Inflammatory macrophage treated with lipopolysaccharide for 4 hours (primary cell): ENCODE measurements at places on chromosomes 2 and 18.
A peak's percentile ranks its signal among the peaks of the same experiment; 100 is the strongest.

GRCh38 chr2:23622966-23623675, 238.1 kb downstream of the KLHL29 start:
- no peak for DNase-seq

DNA sequence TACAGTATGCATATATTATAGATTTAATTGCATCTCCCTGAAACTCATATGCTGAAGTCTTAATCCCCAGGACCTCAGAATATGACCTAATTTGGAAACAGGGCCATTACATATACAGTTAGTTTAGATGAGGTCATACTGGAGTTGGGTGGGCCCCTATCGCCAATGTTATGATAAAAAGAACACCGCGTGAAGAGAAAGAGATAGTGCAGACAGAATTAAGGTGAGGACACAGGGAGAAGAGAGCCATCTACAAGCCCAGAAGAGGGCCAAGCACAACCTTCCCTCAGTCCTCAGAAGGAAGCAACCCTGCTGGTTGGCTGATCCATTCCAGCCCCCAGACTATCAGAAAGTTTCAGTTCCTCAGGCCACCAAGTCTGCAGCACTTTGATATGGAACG, 311.9 kb upstream of the RAB6C start:
- no peak for DNase-seq

DNA sequence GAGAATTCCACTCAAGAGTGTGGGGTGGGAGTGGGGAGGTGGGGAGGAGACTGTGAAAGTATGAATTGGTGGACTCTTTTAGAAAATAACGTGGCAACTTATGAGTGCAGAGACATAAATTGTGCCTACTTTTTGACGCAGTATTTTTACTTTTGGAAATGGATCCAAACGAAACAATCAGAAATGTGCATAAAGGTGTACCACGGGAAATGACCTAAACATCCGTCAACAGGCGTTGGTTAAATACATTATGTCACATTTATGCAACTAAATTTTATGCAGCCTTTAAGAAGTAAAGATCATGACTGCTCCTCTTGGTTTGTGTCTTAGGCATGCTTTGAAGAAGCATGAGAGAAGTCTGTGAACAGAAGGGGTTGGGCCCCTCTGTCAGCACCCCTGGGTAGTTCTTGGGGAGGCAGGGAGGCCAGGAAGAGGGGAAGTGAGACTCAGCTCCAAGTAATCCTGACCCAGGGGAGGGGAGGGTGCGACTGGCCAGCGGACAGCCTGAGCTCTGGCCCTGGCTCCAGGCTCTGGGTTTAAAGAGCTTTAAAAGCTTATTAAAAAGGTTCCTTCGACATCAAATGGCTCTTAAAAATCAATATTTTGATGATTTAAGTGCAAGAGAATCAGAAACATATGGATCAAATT, 126.4 kb upstream of the HAAO start:
- no peak for DNase-seq

- DNase-seq = no peak
These were observed 154.0 kb downstream of the ANTXR1 start for GRCh38 chr2:69166812-69167468.

- DNase-seq = no peak
These were observed 1.3 kb downstream of the SLC20A1 start for GRCh38 chr2:112646791-112647689.

- no peak for DNase-seq
These were observed 3.2 kb upstream of the SERPINE2 start for GRCh38 chr2:224042191-224042696.

GRCh38 chr2:64221935-64222334, 77.7 kb upstream of the PELI1 start:
- no peak for DNase-seq

- no peak for DNase-seq
These were observed 63.7 kb upstream of the ZCCHC2 start for GRCh38 chr18:62458868-62459716.

DNA sequence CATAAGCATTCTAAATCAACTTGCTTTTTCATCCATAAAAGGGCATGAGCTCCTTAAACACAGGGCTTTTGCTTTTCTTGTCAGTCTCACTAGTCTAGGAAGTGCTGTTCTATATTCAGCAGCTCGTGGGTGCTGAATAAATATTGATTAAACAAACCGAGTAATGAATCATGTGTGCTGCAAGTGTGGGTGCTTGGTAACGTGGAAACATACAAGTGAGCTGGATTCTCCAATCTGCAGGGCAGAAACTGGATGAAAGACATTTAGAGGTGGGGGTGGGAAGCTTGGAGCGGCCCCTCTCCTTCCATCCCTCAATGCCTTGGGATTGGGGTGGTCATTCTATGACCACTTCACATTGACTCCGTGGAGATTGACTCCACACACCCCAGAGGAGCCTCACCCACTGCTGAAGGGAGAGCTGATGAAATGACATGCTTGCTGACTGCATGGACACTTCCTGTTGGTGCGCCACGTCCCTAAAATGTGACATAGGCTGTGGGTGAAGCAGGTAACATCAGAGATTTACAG, 114.6 kb downstream of the DOCK10 start:
- DNase-seq = peak; percentile 71

DNA sequence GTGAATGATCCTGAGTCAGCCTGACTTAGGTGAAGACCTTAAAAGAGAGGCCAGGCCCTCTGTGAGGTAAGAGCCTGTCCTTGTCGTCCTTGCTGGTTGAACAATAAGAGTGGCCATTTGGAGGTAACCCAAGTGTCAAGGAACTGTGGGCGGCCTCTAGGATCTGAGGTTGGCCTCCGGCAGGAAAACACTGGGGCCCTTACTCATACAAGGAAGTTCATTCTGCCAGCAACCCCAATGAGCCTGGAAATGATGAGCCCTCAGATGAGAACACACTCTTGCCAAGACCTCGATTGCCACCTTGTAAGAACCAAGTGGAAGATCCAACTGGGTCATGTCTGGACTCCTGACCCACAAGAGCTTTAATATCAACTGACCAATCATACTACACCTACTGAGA, 95.5 kb upstream of the LRATD1 start:
- DNase-seq = no peak

GRCh38 chr18:49911427-49911826, 98.1 kb upstream of the ACAA2 start:
- DNase-seq = no peak

- peak; percentile 34 for DNase-seq
These were observed 50.3 kb downstream of the SETBP1 start for GRCh38 chr18:44730803-44731529.

GRCh38 chr2:2653231-2653630, 322.2 kb upstream of the MYT1L start:
- no peak for DNase-seq

GRCh38 chr18:58657081-58657480, 14.2 kb upstream of the MALT1 start:
- DNase-seq = no peak

DNA sequence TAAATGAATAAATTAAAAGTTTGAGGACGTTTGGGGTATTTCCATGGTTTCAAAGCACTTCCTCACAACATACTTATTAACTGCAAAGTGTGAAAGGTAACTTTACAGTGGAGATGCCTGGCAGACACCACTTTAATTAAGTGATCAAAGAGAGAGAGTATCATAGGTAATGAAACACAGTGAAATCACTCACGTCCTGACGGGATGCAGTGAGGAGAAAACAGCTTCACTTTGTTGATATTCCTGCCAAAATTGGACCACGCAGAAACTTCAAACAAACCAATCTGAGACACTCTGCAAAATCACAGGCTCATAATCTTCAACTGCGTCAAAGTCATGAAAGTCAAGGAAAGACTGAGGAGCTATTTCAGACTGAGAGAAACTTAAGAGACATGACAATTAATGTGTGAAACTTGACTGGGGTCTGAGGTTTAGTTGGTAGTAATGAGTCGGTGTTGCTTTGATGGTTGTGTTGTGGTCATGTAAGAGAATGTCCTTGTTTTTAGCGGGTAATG, 66.0 kb upstream of the ITGB6 start:
- DNase-seq = no peak

DNA sequence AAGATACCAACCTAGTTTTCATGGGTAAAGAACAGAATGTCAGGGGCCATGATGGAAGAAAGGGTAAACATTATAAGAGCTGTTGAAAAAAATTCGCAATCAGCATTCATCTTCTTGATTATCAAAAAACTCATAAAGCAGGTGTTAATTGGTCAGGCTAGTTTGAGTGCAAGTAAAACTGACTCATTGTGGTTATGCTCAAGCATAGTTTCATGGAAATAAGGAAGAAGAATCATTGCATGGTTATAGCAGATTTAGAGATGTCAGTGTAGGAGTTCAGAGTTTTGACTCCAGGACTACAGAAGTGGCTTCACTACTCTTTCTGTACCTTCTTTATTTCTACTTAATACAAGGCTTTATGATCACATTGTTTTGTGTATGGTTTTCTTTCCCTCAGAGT, 26.9 kb upstream of the CDH19 start:
- peak; percentile 74 for DNase-seq

DNA sequence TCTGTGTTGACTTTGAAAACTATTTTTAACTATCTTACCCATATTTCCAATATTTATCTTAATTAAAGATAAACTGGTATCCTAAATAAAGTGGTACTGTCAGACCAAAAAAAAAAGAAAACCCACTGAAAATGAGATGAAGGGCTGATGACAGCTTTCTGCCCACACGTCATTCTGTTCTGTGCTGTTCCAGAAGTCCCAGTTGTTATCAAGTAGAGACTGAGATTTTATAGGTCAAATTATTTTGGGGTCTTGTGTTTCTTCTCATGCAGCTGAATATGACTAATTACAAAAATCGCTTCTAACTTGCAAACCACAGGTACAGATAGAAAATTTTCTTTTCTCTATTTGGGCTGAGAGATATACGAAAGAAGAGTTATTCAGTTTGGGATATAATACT, 48.7 kb upstream of the KLF7 start:
- no peak for DNase-seq

DNA sequence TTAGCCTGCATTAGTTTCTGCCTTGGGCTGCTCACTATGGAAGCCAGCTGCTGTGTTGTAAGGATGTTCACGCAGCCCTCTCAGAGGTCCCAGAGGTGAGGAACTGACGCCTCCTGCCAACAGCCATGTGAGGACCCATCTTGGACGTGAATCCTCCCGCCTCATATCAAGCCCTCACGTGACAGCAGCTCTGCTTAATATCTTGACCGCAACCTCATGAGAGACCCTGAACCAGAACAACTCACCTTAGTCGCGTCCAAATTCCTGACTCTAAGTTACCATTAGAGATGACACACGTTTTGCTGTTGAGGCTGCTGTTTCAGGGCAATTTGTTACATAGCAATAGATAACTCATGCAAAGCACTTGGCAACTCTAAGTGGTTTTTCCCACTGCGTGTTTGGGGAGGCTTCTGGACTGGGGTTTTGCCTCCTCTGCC, 97.7 kb downstream of the TMEM17 start:
- no peak for DNase-seq

DNA sequence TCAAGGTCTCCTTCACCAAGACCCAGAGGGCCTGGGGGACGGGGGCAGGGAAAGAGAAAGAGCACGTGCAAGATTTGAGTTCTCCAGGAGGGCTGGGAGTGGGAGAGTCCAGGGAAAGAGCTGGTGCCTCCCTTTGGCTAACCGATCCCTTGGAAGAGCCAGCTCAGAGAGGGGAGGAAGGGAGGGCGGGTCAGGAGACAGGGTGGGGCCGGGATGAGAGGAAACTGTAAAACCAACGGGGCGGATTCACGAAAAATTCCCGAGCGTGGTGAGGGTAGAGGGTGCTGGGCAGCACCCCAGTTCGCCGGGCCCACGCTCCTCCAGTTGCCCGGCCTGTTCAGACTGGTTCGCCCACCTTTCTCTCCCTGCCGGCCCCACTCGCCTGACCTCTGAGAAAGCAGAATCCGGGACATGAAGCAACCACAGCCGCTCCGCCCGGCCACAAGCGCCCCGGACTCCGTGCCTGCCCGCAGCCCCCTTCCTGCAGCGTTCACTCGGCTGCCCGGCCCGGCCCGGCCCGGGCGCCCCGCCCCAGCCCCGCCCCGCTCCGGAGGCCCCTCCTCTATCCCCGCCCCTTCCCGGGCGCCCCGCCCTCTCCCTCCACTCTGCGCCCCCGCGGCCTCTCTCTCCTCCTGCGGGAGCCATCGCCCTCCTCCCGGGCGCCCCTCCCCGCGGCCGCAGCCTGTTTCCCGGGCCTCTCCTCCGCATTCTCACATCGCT, 230.9 kb upstream of the SMAD2 start:
- DNase-seq = peak; percentile 62

- no peak for DNase-seq
These were observed 85.5 kb upstream of the GPC1 start for GRCh38 chr2:240350006-240350355.

GRCh38 chr2:176187899-176188773, at the start of gene HOXD1:
Gene HOXD1 (plus strand): TSS chr2:176188668. CDS start chr2:176188802, 134 bp downstream.
- DNase-seq = peak; percentile 7

DNA sequence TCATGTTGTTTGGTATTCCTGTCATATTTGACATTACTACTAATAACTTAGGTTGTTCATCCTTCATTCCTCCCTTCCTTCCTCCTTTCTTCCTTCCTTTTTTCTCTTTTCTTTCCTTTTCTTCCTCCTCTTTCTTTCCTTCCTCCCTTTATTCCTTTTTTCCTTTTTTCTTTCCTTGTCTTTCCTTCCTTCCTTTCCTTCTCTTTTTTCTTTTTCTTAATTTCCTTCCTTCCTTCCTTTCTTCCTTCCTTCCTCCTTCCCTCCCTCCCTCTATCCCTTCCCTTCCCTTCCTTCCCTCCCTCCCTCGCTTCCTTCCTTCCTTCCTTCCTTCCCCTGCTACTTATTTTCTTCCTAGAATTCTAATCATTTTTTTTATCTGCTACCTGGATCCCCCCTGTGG, 66.1 kb downstream of the CTNNA2 start:
- no peak for DNase-seq

DNA sequence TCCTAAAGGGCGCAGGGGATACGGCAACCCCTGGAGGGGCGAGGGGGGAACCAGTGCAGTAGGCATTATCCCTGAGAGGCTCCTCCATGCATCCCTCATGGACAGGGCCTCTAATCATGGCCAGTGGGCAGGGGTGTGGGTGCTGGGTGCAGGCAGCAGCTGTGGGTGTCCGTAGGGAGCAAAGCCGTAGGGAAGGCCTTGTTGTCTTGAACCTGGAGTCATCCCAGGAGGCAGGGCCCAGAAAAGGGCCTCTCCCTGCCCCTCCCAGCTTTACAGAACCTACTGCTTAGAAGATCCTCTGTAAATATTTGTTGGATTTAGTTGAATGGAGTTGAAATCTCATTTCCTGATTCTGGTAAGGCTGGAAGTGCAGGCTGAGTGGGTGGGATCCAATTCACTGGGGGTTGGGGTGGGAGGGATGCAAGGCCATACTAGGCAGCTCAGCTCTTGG, 207.0 kb upstream of the HAAO start:
- DNase-seq = no peak
